ENCODE measurements at places on chromosomes 2 and 18. TPM values are rescaled to one million over a fixed set of nuclear protein-coding genes. Genes with fewer than 3 reads are reported as not detected.

Gene IL1A
- total RNA-seq = not detected

DNA sequence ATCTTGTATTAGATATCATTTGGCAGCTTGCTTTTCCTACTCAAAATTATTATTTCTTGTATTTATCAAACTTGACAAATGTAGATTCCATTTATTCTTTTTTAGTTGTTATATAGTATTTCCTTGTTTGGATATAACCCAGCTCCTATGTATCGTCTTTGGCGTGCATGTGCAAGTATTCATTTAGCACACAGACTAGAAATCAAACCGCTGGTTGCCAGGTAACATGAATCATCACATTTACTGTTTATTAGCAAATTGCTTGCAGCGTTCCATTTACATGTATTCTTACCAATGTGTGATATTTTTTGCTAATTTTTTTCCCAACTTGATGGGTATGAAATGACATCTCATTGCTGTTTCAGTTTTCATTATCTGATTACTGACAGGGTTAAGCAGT is 2089.7 kb upstream of the CELF4 start:
- H3K27ac ChIP-seq = no peak overlapping the region
- no peak for DNase-seq
- H3K27me3 ChIP-seq = no peaks in the 10 kb centered on the region
- H3K4me3 ChIP-seq = no peak overlapping the region
- H3K4me1 ChIP-seq = no peaks in the 10 kb centered on the region

- no peaks in the 10 kb centered on the region for H3K4me1 ChIP-seq
- H3K27ac ChIP-seq = no peak overlapping the region
- H3K4me3 ChIP-seq = no peak overlapping the region
- H3K36me3 ChIP-seq = no peaks in the 10 kb centered on the region
- H3K27me3 ChIP-seq = no peaks in the 10 kb centered on the region
These were observed 84.1 kb upstream of the SLC66A3 start for GRCh38 chr2:11071211-11071610.

DNA sequence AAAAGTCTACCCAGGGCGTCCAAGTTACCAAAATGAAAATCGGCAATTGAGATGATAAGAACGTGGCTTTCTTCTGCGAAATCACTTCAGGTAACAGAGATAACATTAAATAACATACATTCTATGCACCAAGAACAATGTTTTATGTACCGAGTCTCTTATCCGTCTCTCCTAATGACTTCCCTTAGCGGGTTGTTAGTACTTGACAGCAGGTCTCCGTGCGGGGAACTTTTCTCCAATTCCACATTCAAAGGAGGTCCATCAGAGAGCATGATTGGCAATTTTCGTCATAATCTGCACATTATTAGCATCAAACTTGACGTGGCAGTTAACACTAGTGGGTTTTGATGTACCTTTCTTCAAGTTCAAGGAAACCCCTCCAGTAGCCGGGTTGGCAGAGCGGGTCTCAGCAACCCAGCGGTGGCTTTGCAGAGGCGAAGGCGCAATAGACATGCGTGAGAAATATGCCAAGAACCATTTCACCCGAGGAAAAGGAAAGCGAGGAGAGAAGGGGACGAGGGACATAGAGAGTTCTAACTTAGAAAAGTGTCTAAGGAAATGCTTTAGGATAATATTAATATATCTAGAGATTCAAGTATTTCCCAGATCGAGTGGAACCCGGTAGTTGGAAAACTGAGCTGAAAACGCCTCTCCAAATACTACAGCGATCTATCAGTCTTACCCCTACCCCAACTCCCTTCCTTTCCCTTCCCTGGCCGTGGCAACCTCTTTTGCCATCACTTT is 5.0 kb downstream of the EVX2 start:
- H3K4me1 ChIP-seq = peaks cover 20% of the 10 kb centered on the region
- no peak overlapping the region for H3K4me3 ChIP-seq
- H3K27me3 ChIP-seq = peaks cover 72% of the 10 kb centered on the region

- H3K4me1 ChIP-seq = no peaks in the 10 kb centered on the region
- no peaks in the 10 kb centered on the region for H3K27me3 ChIP-seq
- no peak overlapping the region for H3K27ac ChIP-seq
- no peaks in the 10 kb centered on the region for H3K36me3 ChIP-seq
These were observed 33.1 kb upstream of the YPEL5 start for GRCh38 chr2:30113617-30114293.

DNA sequence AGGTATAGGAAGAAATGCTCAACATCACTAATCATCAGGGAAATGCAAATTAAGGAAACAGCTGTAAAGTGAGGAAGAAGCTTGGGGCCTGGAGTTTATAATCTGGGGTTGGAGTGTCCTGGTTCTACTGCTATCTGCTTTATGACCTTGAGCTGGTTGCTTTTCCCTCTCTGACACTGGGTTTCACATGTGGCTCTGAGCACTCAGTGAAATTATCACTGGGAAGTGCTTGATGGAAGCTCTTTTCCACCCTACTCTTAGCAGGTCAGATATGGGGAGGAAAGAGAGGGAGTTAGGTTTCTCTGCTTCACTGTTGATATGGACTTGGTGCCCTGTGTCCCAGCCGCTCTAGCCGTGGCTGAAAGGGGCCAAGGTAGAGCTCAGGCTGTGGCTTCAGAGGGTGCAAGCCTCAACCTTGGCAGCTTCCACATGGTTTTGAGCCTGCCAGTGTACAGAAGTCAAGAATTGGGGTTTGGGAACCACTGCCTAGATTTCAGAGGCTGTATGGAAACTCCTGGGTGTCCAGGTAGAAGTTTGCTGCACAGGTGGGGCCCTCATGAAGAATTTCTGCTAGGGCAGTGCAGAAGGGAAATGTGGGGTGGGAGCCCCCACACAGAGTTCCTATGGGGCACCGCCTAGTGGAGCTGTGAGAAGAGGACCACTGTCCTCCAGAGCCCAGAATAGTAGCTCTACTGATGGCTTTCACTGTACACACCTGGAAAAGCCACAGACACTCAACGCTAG is 52.3 kb downstream of the INPP4A start:
- peaks cover 34% of the 10 kb centered on the region for H3K4me1 ChIP-seq
- DNase-seq = no peak
- H3K4me3 ChIP-seq = no peak overlapping the region
- no peaks in the 10 kb centered on the region for H3K27me3 ChIP-seq

Gene GPC1
- 239 TPM for total RNA-seq

Gene RNMT
- 24.3 TPM for total RNA-seq

DNA sequence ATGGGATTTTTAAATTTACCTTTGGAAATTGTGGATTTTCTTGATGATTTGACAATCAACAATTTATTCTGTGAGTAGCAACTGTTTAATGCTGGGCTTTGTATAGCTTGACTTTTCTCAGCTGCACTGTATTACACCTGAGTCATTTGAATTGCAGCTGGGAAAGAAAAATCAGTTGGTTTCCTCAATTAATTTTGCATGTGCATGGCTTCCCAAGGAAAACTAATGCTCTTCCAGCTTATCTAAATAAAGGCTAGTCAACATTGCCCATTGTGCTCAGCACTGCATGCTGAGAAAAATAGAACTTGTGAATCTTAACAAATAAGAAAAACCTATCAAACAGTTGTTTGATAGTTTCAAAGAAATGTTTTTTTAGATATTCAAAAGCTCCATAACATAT is 268.3 kb upstream of the CDH20 start:
- no peak overlapping the region for H3K27ac ChIP-seq
- no peaks in the 10 kb centered on the region for H3K27me3 ChIP-seq
- H3K4me1 ChIP-seq = no peaks in the 10 kb centered on the region

- peaks cover 7% of the 10 kb centered on the region for H3K4me1 ChIP-seq
- peak within 1 kb of the TSS; percentile 17 for H3K27ac ChIP-seq
- no peaks in the 10 kb centered on the region for H3K36me3 ChIP-seq
- H3K4me3 ChIP-seq = peak within 1 kb of the TSS; percentile 81
- peak; percentile 82 for DNase-seq
These were observed at the start of gene MOCOS for GRCh38 chr18:36187193-36187825. TSS of gene MOCOS (plus strand) at chr18:36187497. CDS start at chr18:36187540, 43 bp downstream.

Gene GLI2
- 1.7 TPM for total RNA-seq

GRCh38 chr2:27264253-27264752 is 1.5 kb upstream of the SLC30A3 start:
- no peak for DNase-seq
- peak overlapping the region; percentile 77 for H3K27ac ChIP-seq
- no peaks in the 10 kb centered on the region for H3K36me3 ChIP-seq
- H3K4me1 ChIP-seq = no peaks in the 10 kb centered on the region
- peak overlapping the region; percentile 64 for H3K4me3 ChIP-seq

Gene CYRIA
- total RNA-seq = 3.0 TPM

GRCh38 chr18:75324686-75325257 is 102.7 kb downstream of the SMIM21 start:
- H3K27me3 ChIP-seq = no peaks in the 10 kb centered on the region
- H3K27ac ChIP-seq = no peak overlapping the region
- H3K4me1 ChIP-seq = no peaks in the 10 kb centered on the region
- no peaks in the 10 kb centered on the region for H3K36me3 ChIP-seq
- DNase-seq = no peak

- peaks cover 20% of the 10 kb centered on the region for H3K4me1 ChIP-seq
- no peaks in the 10 kb centered on the region for H3K27me3 ChIP-seq
- no peak overlapping the region for H3K27ac ChIP-seq
- H3K4me3 ChIP-seq = no peak overlapping the region
These were observed 61.9 kb upstream of the ZCCHC2 start for GRCh38 chr18:62460851-62461300.
